B cell (primary cell): ENCODE measurements at places on chromosomes 3 and 15. TPM values are rescaled to one million over a fixed set of nuclear protein-coding genes. Genes with fewer than 3 reads are reported as not detected.

Gene DNAJA4
- 16.9 and 20.0 TPM in 2 replicates for total RNA-seq

Gene TGM5
- total RNA-seq: 0.42 TPM in 1 of 2 replicates, not detected in the other

Gene SNAPC5
- 28.5 and 29.9 TPM in 2 replicates for total RNA-seq

DNA sequence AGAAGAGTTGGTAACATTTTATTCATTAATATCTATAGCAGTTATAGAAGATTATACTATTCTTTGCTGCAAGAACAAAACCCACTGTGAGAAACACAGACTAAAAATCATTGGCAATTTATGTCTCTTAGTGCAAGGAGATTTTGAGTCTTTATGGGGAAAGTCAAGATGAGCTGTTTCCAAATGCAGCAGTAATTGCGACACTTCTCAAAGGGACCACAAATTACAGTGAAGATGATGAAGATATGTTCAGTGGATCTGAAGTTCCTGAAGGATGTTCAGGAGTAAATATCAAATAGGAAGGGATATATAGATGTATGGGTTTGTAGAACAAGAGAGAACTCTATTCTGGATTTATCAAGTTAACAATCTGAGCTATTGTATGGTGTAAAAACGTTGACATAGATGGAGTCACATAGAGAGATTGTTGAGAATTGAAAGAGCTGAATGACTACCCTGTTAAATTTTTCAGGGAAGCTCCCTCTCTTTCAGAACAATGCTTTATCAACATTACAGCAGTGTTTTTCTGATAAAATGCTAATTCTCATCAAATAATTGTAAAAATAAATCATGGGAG is 71.8 kb downstream of the DTWD1 start:
- no peak for DNase-seq
- H3K4me3 ChIP-seq: no peak overlapping the region
- H3K4me1 ChIP-seq: no peaks in the 10 kb centered on the region
- no peak overlapping the region for H3K27ac ChIP-seq
- H3K27me3 ChIP-seq: no peaks in the 10 kb centered on the region
- H3K36me3 ChIP-seq: no peaks in the 10 kb centered on the region

DNA sequence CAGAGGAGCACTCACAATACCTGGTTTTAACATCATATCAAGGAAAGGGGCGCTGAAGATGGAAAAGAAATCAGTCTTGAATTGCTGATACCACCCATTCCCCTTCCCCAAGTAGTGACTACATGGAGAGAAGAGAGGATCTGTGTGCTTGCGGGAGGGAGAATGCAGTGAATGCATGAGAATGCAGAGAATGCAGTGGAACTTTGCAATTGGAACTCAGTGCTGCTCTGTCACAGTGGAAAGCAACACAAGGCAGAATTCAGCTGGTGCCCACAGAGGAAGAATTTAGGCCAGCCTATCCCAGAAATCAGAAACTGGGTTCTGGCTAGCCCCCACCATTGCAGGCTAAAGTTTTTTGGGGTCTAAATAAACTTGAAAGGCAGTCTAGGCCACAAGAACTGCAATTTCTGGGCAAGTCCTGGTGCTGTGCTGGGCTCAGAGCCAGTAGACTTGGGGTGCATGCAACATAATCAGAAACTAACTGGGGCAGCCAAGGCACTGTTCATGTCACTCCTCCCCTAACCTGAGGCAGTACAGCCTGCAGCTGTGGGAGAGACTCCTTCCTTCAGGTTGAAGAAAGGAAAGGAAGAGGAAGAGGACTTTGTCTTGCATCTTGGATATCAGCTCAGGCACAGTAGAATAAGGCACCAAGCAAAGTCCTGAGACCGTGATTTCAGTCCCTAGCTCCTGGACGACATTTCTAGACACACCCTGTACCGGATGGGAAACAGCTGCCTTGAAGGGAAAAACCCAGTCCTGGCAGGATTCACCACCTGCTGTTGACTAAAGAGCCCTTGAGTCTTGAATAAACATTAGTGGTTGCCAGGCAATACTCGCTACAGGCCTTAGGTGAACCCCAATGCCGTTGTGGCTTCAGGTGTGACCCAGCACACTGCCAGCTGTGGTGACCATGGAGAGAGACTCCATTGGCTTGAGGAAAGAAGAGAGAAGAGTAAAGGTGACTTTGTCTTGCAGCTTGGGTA is 329.3 kb downstream of the TBL1XR1 start:
- no peak overlapping the region for H3K4me3 ChIP-seq
- no peak for DNase-seq

- no peak overlapping the region for H3K27ac ChIP-seq
- no peaks in the 10 kb centered on the region for H3K36me3 ChIP-seq
- no peak for DNase-seq
- no peak overlapping the region for H3K4me3 ChIP-seq
Observed at GRCh38 chr3:135655328-135655727, 310.2 kb upstream of the PPP2R3A start.

DNA sequence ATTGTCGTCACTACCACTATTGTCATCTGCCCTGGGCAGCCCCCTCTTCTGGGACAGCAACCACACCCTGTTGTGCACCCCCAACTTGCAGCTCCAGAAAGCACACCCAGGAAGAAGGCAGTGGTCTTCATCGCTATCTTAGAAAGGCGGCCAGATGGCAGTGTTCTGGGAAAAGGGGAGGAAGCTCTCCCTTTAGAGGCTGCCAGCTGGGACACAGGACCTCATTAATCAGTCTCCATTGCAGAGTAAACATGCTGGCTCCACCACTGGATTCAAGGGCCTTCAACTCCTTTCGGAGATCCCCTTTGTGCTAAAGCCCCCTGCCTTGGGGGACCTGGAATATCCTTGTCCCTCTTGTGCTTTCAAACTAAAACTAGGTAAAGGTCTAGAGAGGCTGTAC is 199.3 kb upstream of the LINGO1 start:
- DNase-seq: no peak
- H3K27ac ChIP-seq: no peak overlapping the region
- no peaks in the 10 kb centered on the region for H3K36me3 ChIP-seq
- H3K4me3 ChIP-seq: no peak overlapping the region
